ENCODE measurements at places on chromosomes 7 and 10.
A peak's percentile ranks its signal among the peaks of the same experiment; 100 is the strongest.

DNA sequence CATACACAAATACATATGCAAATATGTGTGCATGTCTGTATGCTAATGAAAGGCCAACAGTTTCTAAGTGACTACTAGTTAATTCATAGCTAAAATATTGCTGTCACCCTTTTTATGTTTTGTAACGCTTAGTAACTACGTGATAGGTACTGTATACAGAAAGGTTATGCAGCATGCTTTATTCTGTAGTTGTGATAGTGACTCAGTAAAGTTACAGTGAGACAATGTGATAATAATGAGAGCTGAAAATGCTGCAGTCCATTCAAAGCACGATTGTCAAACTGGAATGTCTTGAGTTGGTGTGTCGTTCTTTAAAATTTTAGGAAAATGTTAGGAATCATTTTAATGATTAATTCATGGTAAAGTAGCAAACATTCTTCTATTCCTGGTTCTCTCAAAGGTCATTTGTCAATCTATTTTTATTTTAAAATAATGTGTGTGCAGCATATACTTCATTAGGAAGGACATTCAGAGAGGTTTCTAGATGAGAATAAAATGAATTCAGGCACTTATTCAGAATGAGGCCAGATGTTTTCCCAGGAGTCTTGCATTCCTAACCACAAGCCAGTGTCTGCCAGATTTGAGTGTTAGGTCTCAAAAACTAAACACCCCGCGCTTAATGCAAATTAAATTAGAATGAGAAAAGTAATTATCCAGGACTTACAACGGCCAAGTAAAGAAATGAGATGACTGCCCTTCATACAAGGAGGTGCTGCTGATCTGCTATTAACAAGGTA is 408.8 kb upstream of the FZD8 start:
- no peak for DNase-seq

- DNase-seq: no peak
These were observed 7.1 kb downstream of the ASAH2 start for GRCh38 chr10:50244201-50244600.

- DNase-seq: no peak
These were observed 140.8 kb downstream of the GLCCI1 start for GRCh38 chr7:8109196-8110022.

- no peak for DNase-seq
These were observed 262.7 kb downstream of the CELF2 start for GRCh38 chr10:11280187-11280932.

DNA sequence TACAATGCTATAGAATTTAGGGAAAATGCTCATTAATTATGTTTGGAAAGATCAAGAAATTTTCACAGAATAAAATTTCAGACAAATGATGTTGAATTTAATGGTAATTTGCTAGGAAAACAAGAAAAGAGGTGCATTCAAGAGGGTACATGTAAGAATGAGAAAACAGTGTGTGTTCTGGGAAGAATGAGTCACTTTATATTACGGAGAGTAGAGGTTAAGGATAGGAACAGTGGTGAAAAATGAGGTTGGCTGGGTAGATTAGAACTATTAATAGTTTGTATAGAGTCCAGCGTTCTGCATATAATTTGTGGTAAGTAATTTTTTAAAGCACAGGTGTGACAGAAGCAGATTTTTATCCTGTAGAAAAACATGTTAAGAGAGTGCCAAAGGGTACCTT is 336.7 kb upstream of the MBL2 start:
- DNase-seq: no peak

GRCh38 chr7:16189026-16189715 is 232.2 kb downstream of the CRPPA start:
- DNase-seq: no peak

- DNase-seq: no peak
These were observed 156.9 kb upstream of the ADCY1 start for GRCh38 chr7:45417268-45417667.

GRCh38 chr7:39042670-39043069 is 65.0 kb downstream of the POU6F2 start:
- DNase-seq: no peak

DNA sequence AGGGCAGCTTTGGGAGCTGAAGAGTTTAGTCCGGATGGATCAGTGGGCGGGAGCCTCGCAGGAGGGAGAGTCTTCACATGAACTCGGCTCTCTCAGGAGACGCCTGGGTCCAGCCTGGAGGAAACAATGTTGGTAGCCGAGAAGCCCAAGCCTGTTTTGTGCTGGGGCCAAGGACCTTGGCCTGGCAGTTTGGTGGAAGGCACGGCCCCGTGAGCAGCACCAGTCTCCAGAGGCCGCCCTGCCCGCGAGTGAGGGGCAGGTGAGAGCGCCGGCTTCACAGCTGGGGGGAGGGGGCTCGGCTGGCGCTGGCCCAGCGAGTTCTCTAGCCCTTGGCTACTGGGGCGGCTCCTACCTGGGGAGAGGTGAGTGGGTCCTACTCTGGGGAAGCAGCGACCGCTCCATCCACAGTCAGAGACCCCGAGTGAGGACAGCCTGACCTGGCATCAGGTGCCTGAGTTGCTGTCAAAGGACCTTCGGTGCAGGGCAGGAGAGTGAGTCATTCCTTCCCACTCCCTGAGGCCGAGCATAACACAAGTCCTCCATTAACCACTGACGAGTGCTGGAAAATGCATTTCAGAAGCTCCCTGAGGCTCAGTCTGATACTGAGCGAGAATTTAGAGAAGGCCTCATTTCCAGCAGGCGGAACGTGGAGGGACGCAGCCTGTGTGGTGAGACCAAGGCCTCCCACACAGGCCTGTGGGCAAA is 89.3 kb upstream of the DIP2C start:
- DNase-seq: no peak

GRCh38 chr7:54541669-54542625 is at the start of gene VSTM2A:
TSS of gene VSTM2A (plus strand) at chr7:54542375. CDS start at chr7:54542731, 356 bp downstream.
- DNase-seq: no peak

DNA sequence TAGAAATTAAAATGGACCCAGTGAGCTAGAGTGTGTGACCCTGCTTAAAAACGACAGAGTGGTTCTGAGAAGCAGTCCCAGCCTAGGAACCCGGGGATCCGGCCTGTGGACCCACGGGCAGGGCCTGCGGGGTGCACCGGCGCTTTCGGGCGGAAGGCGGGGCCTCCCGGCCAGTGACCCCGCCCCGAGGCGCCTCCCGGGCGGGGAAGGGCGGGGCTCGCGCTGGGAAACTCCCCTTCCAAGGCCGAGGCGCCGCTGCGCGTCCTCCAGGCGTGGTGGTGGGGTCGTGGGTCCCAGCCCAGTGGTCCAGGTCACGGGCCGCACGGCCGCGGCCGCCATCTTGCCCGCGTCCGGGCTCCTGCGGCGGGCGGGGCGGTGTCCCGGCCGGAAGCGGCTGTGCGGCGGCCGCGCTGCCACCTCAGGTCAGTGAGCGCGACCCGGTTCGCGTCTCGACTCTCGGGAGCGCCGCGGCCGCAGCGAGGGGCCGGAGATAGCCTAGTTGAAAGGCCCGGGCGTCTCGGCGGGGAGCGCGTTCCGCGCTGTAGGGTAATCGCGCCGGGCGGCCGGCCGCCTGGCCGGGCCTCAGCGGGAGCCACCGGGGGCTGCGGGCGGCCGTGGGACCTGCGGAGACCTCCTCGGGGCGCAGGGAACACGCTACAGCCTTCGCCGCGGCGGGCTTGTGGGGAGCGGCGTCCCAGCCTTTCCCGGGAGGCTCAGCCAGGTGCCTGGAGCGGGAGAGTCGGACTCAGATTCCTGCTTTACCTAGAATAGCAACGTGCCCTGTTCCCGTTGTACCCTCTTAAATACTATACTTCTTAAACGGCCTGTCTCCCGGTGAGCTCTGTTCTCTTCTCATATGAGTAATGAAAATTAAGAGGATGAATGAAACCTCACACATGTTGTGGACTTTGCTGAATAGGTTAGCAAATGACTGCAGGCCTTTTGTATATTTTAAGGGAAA is at the start of gene MIOS:
MIOS (plus strand) TSS at position 234 of the 961 bp plus-strand sequence. CDS start 5,592 bp downstream, outside the sequence.
- peak; percentile 83 for DNase-seq

DNA sequence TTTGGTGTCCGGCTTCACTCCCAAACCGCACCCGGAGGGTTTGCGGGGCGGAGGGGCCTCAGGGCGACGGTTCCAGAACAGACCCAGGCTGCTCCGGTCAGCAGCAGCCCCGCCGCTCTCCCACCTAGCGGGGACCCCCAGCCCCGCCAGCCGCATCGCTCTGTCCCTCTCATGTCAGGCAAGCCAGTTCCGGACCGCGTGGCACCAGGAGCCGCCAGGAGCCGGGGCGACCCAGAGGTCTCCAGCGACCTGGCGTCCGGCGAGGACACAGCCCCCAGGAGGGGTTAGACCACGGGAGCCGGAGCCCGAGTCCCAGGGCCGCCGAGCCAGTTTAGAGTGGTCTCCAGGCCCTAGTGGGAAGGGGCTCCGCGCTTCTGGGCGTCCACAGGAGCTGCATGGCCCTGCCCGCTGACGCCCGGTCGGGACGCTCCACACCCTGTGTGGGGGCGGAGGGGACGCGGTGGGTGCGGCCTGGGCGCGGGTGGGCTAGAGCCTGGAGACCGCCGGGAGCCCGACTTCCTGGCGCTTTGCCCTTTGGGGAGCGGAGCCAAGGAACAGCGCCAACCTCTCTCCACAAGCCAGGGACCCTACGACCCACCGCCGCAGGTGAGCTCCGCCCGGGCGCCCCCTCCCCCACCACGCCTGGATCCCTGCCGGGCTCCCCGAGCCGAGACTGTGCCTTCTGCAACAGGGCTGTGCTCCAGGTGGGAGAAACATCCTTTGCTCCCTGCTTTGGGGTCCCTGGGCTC is 43.4 kb downstream of the ZNF117 start:
- no peak for DNase-seq

GRCh38 chr7:23184709-23185359 is 3.0 kb downstream of the NUP42 start:
- no peak for DNase-seq

DNA sequence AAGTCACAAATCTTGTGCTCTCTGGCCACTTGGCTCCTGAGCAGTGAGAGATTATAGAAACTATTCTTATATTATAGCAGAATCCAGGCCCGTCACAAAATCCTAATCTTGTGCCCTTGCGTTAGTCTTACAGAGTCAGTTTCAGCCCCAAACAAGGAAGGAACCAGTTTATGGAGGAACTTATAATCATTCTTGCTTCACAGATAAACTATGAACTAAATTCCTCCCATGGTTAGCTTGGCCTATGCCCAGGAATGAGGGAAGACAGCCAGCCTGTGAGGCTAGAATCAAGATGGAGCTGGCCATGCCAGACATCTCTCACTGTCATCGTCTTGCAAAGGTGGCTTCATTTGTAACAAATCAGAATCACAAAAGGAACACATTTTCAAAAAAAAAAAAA is 199.7 kb upstream of the PITRM1 start:
- no peak for DNase-seq

DNA sequence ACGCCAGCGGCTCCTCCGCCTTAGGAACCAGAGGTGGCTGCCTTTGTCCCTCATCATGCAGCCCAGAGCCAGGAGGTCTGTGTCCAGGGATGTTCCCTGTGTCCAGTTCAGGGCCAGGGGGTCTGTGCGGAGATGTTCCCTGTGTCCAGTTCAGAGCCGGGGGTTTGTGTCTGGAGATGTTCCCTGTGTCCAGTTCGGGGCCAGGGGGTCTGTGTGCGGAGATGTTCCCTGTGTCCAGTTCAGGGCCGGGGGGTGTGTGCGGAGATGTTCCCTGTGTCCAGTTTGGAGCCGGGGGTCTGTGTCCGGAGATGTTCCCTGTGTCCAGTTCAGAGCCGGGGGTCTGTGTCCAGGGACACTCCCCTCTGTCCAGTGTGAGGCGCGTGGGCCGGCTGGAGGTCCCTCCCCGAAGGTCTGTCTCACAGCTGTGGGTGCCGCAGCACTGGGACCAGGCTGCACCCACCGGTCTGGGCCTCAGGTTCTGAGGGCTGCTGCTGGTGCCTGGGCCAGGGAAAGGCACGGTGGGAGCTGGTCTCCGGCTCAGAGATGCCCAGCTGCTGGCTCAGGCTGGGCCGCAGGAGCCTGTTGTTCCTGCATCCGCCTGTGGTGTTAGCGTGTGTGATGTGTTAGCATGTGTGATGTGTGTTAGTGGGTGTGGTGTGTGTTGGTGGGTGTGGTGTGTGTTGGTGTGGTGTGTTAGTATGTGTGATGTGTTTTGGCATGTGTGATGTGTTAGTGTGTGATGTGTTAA is 67.9 kb upstream of the CFAP46 start:
- DNase-seq: no peak

GRCh38 chr7:98205162-98205845 is 5.9 kb upstream of the BHLHA15 start:
- no peak for DNase-seq

- peak; percentile 51 for DNase-seq
These were observed 1.6 kb downstream of the KLHDC10 start for GRCh38 chr7:130071701-130072622.
